A549 treated with dexamethasone at 1 μM for 4 hours (cell line): ENCODE measurements at places on chromosomes 2 and 18. TPM values are rescaled to one million over a fixed set of nuclear protein-coding genes. Genes with fewer than 3 reads are reported as not detected.

UNC80 gene
- 0.02 TPM in 1 of 5 replicates, not detected in the others for total RNA-seq

ACTG2 gene
- 0.18 to 0.45 TPM (median 0.28 TPM) in 5 replicates for total RNA-seq

KATNAL2 gene
- total RNA-seq = 1.7 to 2.9 TPM (median 2.1 TPM) in 5 replicates

PARD3B gene
- total RNA-seq = 0.52 to 1.4 TPM (median 0.90 TPM) in 5 replicates

SH3BP4 gene
- 32.9 to 43.2 TPM (median 38.7 TPM) in 5 replicates for total RNA-seq

ACMSD gene
- total RNA-seq = not detected in 5 replicates

MAP4K4 gene
- total RNA-seq = 103 to 149 TPM (median 134 TPM) in 5 replicates

ATOH8 gene
- total RNA-seq = 14.5 to 19.7 TPM (median 17.9 TPM) in 5 replicates

TWIST2 gene
- 8.1 to 12.9 TPM (median 12.3 TPM) in 5 replicates for total RNA-seq

NXPH2 gene
- not detected in 5 replicates for total RNA-seq

GFPT1 gene
- total RNA-seq = 19.0 to 33.7 TPM (median 28.0 TPM) in 5 replicates

LRRFIP1 gene
- total RNA-seq = 74.0 to 105 TPM (median 93.0 TPM) in 5 replicates

ASXL3 gene
- not detected in 5 replicates for total RNA-seq

MYL1 gene
- total RNA-seq = not detected in 5 replicates

MPP4 gene
- total RNA-seq = 0.04 to 0.08 TPM (median 0.06 TPM) in 3 of 5 replicates, not detected in the others

DDX18 gene
- 65.1 to 80.3 TPM (median 71.1 TPM) in 5 replicates for total RNA-seq

CACNB4 gene
- total RNA-seq = 0.14 to 0.36 TPM (median 0.19 TPM) in 5 replicates

SAG gene
- total RNA-seq = 0.24 TPM in 1 of 5 replicates, not detected in the others

HYCC2 gene
- total RNA-seq = 3.0 to 7.4 TPM (median 5.4 TPM) in 5 replicates

SGPP2 gene
- total RNA-seq = 0.46 to 0.84 TPM (median 0.51 TPM) in 5 replicates

PSD4 gene
- 11.2 to 15.2 TPM (median 14.4 TPM) in 5 replicates for total RNA-seq

RUFY4 gene
- not detected in 5 replicates for total RNA-seq

ORC2 gene
- 12.3 to 17.0 TPM (median 13.4 TPM) in 5 replicates for total RNA-seq

METTL21A gene
- 21.6 to 24.5 TPM (median 23.5 TPM) in 5 replicates for total RNA-seq

ANKRD30BL gene
- not detected in 5 replicates for total RNA-seq

GCG gene
- 0.07 to 0.18 TPM in 2 of 5 replicates, not detected in the others for total RNA-seq

C1D gene
- 25.8 to 50.8 TPM (median 28.2 TPM) in 5 replicates for total RNA-seq

DSC3 gene
- total RNA-seq = 1.4 to 2.0 TPM (median 1.7 TPM) in 5 replicates

MREG gene
- total RNA-seq = 3.9 to 5.0 TPM (median 4.4 TPM) in 5 replicates

SERPINB2 gene
- total RNA-seq = 0.06 to 0.11 TPM (median 0.07 TPM) in 3 of 5 replicates, not detected in the others

RNF152 gene
- total RNA-seq = 0.07 to 0.20 TPM (median 0.11 TPM) in 5 replicates

C2orf80 gene
- total RNA-seq = not detected in 5 replicates

SRD5A2 gene
- 0.02 to 0.05 TPM (median 0.02 TPM) in 5 replicates for total RNA-seq

SERPINB4 gene
- total RNA-seq = 0.05 to 0.18 TPM (median 0.14 TPM) in 5 replicates

CHRNG gene
- total RNA-seq = not detected in 5 replicates

NPAS2 gene
- total RNA-seq = 48.6 to 106 TPM (median 94.3 TPM) in 5 replicates

KANSL1L gene
- 0.52 to 1.1 TPM (median 0.67 TPM) in 5 replicates for total RNA-seq

DYNAP gene
- not detected in 5 replicates for total RNA-seq
